Hematopoietic multipotent progenitor cell treated with erythropoietin and hydrocortisone succinate and interleukin-3 and kit ligand, for 17 days (in vitro differentiated cells): ENCODE measurements at places on chromosomes 11 and 22.

GRCh38 chr11:74321487-74322188 is 10.2 kb upstream of the P4HA3 start:
- DNase-seq, result peak; percentile 22

DNA sequence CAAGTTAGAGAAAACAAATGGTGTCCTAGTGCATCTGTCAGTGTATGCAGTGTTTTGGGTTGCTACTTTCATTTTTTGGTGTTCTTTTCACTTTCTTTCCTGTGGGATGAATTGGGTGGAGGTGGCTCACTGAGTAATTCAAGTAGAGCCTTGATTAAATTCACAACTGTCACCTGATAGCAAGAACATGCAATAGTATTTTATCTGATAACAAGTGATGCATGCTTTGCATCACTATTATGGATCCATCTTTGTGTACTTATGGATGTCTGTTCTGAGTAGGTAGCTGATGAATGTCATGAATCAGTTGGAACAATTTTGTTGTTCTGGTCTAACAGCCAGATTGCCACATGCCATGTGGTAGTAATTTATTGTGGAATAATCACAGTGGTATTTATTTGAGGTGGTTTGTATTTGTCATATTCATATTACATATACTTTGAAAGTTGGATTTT is 87.5 kb downstream of the DDX10 start:
- DNase-seq, result no peak

DNA sequence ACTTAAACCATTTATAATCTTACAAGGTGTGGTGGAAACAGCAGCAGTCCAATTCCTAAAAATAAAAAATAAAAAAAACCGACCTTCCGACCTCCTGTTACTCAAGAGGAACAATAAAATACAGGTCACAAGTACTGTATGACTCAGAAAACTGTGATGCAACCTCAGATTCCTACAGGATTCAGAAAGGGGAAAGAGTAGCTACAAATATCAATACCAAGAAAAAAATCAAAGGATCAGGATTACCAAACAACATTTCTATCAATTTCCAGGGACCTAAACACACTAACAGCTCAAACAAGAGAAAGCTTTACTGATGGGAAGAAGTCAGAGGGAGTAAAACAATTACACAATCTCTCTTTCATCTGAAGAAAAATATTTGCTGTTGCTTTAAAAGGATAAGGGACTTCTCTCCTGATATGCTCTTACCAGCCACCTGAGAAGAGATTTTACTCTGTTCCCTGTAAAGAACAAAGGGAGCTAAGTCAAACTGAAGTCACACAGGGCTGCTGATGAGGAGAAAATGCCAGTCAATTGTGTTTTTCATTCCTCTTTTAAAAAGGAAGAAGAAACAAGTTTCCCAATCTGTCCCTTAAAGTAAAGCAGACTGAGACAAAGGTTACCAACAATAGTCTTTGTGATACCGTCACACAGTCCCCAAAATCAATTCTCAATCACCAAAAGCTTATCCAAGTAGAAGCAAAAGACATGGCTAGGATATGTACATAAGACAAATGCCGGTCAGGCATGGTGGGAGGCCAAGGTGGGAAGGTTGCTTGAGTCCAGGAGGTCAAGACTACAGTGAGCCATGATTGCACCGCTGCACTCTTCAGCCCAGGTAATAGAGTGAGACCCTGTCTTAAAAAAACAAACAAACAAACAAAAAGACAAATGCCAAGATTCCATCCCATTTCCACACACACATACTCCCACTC is 39.3 kb downstream of the AMBRA1 start:
- no peak for DNase-seq

- DNase-seq, result no peak
These were observed 126.3 kb downstream of the KIRREL3 start for GRCh38 chr11:126874276-126874675.

- DNase-seq, result no peak
These were observed 153.4 kb upstream of the CADM1 start for GRCh38 chr11:115657586-115657985.

- no peak for DNase-seq
These were observed 19.9 kb upstream of the MYOD1 start for GRCh38 chr11:17699147-17700114.

DNA sequence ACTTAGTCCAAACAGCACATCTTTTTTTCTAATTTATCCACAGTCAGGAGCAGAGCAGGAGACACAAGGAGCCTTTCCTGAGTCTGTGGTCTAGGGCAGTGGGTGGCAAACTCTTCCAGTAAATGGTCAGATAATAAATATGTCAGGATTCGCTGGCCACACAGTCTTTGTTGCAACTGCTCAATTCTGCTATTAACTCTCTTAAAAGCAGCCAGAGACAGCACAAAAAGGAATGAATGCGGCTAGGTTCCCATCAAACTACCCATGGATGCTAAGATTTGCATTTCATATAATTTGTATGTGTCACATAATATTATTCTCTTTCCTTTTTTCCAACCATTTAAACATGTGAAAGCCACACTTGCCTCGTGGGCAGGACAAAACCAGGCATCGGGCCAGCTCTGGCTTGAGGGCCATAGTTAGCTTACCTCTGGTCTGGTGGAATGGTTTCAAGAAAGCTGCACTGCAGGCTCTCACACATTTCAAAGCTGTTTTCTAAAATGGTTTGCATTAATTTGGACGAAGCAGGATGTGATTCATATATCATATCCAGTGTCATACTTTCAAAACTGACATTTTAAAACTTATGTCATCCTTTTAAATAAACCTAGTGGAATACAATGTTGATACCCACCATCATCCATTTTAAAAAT is 64.7 kb upstream of the CD5 start:
- DNase-seq, result no peak

GRCh38 chr11:26021017-26021416 is 310.9 kb upstream of the ANO3 start:
- DNase-seq, result no peak

GRCh38 chr11:118152020-118152551 is 537 bp downstream of the SCN4B start:
- DNase-seq, result no peak

GRCh38 chr11:115348416-115348815 is 155.8 kb downstream of the CADM1 start:
- DNase-seq, result no peak

DNA sequence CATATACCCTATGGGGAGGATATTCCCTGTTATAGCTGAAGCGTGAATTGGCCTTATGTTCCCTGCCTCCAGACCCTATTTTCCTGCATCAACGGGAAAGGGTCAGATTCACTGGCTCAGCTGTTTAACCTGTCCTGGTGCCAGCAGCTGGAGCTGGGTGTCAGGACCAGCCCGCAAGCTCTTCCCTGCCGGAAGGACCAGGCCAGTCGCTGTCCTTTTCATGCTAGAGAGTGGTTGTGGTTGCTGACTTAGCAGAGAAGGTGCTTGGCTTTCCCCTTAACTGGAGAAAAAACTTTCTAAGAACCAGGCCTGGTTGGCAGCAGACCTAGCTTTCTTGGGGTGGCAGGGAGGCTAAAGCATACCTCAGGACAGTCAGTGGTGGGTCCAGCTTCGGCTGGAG is 5.2 kb upstream of the SREBF2 start:
- no peak for DNase-seq

DNA sequence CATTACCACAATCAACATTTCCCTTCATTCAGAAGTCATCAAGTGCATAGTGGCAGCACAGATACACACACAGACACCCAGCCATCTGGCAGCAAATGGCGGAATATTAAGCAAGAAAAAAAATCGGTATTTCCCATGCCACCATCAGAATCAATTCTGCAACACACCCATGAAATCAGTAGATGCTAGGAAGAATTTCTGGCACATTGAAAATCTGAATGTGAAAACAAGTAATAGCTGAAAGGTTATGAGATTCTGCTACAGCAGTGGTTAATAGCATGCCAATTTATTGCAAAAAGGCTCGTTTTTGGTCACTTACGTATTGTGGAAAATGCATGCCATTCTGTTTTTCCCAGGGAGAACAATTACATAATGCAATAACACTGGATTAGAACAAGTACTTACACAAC is 91.1 kb downstream of the PICALM start:
- no peak for DNase-seq

DNA sequence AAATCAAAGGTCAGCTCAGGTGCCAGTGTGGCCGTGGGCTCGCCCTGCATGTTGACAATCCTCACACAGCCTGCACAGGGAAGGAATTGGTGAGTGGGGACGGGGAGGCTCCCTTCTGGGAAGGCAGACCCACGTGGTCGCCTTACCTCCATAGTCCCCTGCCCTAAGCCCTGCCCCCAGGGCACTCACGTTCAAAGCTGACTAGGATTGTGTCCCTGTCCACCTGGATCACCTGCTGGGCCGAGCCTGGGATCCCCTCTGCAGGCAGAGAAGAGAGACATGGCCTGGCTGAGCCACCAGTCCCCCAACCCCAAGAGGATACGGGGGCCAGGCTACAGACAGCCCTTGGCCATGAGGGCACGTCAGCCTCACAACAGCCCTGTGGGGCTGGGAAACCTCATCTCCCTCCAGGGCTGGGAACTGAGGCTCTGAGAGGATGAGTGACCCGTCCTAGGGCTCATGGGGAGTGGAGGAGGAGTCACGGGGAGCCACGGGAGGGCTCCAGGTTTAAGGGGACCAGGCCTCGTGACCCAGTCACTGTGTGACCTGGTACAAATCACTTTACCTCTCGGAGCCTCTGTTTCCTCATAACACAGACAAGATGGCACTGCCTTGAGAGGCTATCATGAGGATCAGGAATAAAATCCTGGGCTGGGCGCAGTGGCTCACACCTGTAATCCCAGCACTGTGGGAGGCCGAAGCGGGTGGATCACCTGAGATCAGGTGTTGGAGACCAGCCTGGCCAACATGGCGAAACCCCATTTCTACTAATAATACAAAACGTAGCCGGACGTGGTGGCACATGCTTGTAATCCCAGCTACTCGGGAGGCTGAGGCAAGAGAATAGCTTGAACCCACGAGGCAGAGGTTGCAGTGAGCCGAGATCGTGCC is 12.1 kb upstream of the SF1 start:
- DNase-seq, result no peak

GRCh38 chr22:45948081-45948648 is 28.8 kb downstream of the WNT7B start:
- no peak for DNase-seq

- DNase-seq, result no peak
These were observed 19.4 kb downstream of the LAYN start for GRCh38 chr11:111559800-111560464.

GRCh38 chr22:37175414-37176281 is 12.4 kb downstream of the C1QTNF6 start:
- DNase-seq, result no peak

GRCh38 chr11:64209563-64209843 is 3.0 kb downstream of the FERMT3 start:
- DNase-seq, result no peak

- DNase-seq, result no peak
These were observed 11.2 kb downstream of the CD82 start for GRCh38 chr11:44576656-44577055.

DNA sequence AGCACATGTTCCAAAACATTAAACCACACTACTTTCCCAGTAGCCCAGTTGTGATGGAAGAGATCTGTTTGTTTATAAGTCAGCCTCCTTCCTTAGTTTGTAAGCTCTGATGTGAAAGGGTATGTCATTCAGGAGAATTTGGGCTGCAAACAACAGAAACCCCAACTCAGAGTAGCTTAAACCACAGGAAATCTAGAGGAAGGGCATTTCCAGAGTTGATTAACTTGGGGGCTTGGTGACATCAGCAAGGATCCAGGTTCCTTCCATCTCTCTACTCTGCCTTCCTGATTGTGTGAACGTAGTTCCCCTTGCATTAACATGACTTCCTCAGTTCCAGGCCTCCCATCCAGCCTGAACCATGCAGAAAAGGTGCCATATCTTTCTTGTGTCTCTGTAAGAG is 6.5 kb upstream of the FJX1 start:
- no peak for DNase-seq

- no peak for DNase-seq
These were observed 49.9 kb downstream of the ZBTB16 start for GRCh38 chr11:114109206-114110090.

DNA sequence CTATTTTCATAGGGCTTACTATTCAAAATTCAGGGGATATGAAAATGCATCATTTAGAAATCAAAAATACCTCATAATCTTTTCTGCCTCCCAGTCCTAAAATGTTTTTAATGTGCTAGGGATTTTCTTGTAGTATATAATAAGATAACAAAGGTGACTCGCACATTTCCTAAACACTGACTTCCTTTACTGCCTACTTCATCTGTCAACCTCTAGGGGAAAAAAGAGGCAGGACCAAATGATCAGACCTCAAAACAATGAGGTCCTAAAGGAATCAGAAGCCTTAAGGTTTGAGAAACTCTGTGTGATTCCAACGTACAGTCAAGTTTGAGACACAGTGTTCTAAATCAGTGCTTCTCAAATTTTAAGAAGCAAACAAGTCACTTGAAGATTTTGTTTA is 56.1 kb upstream of the POU2AF2 start:
- DNase-seq, result no peak

DNA sequence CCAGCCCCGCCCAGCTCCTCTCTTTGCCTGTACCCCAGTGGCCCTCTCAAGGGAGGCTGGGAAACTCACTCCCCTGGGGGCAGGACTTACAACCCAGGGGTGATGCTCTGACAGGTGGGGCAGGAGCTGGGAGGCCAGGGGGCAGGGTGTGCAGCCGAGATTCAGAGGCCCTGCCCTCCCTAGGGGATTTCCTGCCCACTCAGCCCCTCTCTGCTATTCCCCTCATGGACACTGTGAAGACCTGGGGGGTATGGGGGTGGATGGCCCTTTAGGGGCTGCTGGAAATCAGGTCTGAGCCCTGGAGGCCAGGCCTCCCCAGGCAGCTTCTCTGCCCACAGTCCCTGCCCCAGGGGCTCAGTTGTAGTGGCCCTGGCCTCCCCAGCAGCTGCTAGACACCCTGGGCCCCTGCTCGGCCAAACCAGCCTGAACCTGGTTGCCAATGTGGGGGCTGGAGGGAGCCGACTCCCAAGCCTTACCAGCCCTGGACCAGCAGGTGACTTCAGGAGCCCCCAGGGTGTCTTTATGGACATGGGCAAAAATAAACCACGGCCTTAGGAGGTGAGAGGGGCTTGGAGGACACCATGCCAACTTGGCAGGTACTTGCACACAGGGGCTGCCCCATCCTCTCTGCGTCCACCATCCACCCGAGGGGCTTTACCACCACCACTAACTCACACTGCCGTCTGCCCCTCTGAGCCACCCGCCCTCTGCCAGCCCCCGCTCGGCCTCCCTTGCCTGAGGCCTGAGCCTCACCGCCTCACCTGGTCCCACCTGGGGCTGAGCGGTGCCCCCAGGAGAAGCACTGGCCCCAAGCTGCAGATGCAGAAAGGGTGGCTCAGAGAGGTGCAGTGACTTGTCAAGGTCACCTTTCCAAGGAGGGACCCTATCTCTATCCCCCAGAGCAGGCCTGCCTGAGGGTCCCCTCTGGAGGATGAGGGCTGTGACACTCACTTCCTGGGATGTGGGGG is 2.8 kb upstream of the PHLDA2 start:
- DNase-seq, result no peak

DNA sequence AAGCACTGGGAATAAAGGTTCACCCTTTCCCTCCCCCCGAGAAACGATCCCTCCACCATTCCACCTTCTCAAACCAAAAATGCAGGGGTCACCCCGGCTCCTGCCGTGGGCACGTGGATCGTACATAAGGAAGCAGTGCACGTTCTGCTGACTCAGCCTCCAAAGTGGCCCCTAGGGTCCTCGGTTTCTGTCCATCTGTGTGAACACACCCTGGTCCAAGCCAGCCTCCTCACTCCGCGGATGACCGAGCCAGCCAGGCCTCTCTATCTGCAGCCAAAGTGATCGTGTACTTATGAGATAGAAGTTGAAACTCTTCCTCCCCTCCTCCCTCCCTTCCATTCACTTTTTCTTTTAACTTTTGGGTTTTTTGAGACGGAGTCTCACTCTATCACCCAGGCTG is 16.2 kb downstream of the C11orf24 start:
- DNase-seq, result no peak

GRCh38 chr11:78717041-78717440 is 142.4 kb upstream of the NARS2 start:
- DNase-seq, result no peak
